Uterus (tissue), 4 donors: ENCODE measurements at places on chromosomes 7 and 10. TPM values are rescaled to one million over a fixed set of nuclear protein-coding genes. Genes with fewer than 3 reads are reported as not detected.

DNA sequence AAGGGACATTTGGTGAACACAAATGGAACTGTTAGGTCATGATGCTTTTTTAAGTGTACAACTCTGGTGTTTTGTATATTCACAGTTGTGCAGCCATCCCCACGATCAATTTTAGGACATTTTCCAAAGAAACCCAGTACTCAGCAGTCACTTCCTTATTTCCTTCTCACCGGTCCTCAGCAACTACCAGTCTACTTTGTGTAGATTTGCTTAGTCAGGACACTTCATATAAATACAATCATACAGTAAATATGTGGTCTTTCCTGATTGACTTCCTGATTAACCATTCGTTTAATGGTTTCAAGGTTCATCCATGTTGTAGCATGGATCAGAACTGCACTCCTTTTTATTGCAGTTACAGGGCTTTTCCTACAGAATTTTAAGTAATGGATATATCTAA, 14.4 kb downstream of the SGPL1 start:
- no peak overlapping the region for H3K27ac ChIP-seq
- peaks cover 11% of the 10 kb centered on the region for H3K4me1 ChIP-seq
- H3K36me3 ChIP-seq: no peaks in the 10 kb centered on the region
- no peak for DNase-seq

- H3K27ac ChIP-seq: no peak overlapping the region
- no peaks in the 10 kb centered on the region for H3K27me3 ChIP-seq
- H3K4me3 ChIP-seq: no peak overlapping the region
Measured at GRCh38 chr7:66319407-66319979, 114.4 kb downstream of the TPST1 start.

Gene PIK3CG
- 13.5 TPM for total RNA-seq

Gene EPDR1
- 14.4 TPM for total RNA-seq

GRCh38 chr10:97034301-97034700, 151.5 kb downstream of the SLIT1 start:
- DNase-seq: no peak
- H3K27me3 ChIP-seq: no peaks in the 10 kb centered on the region
- no peak overlapping the region for H3K4me3 ChIP-seq

DNA sequence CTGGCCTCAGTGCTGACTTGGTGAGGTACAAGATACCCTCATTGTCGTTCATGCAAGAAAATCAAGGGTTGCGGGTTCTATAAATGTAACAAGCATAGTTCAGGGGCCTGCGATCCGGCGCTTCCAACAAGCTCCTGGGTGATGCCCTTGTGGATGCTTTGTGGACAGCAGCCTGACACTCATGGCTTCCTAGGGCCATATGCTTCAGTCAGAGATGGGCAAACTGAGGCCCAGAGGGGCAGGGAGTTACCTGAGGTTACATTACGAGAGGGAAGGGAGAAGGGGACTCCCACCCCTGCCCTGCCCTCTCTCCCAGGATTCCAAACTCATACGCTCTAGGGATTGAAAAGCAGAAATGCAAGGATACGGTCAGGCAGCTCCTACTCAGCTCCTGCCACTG, 296.3 kb upstream of the ZMIZ1 start:
- no peaks in the 10 kb centered on the region for H3K27me3 ChIP-seq
- no peak overlapping the region for H3K4me3 ChIP-seq
- H3K36me3 ChIP-seq: no peaks in the 10 kb centered on the region
- H3K27ac ChIP-seq: peak overlapping the region; percentile 93
- peaks cover 8% of the 10 kb centered on the region for H3K4me1 ChIP-seq

DNA sequence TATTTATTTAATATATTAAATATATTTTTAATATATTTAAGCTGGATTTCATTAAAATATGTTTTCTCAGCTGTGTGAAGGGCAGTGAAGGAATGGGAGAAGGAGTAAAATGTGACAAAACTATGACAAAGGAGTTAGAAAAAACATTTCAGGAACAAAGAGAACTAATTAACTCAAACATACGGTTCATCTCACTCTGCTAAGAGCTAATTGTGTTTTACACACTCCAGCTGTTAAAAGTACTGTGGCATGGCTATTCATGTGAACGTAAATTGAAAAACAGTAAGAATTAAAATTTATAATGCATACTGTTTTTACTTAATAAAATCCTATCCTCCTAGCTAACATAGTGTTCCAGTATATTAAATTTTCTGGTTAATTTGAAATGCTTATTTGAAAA, 262.5 kb upstream of the GNAI1 start:
- H3K4me1 ChIP-seq: no peaks in the 10 kb centered on the region
- no peak for DNase-seq
- H3K36me3 ChIP-seq: no peaks in the 10 kb centered on the region
- H3K27me3 ChIP-seq: no peaks in the 10 kb centered on the region
- no peak overlapping the region for H3K27ac ChIP-seq
- no peak overlapping the region for H3K4me3 ChIP-seq

DNA sequence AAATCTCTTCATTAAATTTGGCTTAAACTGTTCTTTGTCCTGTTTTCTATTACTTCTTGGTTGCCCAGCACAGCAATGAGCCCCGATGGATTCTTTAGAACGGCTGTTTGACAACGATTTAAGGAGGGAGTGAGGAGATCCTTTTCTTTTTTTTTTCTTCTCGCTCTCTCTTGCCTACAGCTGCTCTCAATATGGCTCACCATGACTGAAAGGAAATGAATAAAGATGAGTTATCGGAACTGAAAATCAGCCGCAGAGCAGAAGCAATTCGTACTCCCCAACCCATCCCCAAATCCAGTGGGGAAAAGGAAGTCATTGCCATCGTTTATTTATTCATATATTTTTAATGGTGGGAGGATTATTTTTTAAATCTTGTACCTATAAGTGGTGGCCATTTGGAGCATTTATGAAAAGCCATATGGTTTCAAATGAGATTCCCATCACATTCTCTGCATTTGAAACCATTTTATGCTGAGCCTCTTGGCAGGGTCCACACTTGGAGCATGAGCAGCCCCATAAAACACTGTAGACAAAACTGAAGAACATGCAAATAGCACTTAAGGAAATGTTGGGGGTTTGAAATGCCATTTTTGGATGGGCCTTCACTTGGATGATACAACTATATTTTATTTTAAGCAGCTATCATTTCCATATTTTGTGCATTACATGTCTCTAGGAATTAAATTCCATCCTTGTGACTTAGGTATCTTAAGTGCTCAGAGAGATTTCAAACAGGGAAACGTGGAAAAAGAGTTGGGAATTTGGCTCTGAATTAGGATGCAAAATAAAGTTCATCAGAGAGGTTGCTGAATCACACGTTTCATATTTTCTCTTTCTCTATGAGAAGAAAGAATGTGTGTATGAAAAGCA, 107.7 kb upstream of the FZD1 start:
- DNase-seq: no peak
- H3K36me3 ChIP-seq: no peaks in the 10 kb centered on the region
- no peaks in the 10 kb centered on the region for H3K4me1 ChIP-seq
- H3K4me3 ChIP-seq: no peak overlapping the region

GRCh38 chr10:19816411-19817230, at the start of gene PLXDC2:
PLXDC2 (plus strand) TSS chr10:19816432.
- DNase-seq: peak; percentile 45
- no peaks in the 10 kb centered on the region for H3K4me1 ChIP-seq
- peak within 1 kb of the TSS; percentile 72 for H3K4me3 ChIP-seq
- H3K27ac ChIP-seq: peak within 1 kb of the TSS; percentile 88
- H3K27me3 ChIP-seq: no peaks in the 10 kb centered on the region

DNA sequence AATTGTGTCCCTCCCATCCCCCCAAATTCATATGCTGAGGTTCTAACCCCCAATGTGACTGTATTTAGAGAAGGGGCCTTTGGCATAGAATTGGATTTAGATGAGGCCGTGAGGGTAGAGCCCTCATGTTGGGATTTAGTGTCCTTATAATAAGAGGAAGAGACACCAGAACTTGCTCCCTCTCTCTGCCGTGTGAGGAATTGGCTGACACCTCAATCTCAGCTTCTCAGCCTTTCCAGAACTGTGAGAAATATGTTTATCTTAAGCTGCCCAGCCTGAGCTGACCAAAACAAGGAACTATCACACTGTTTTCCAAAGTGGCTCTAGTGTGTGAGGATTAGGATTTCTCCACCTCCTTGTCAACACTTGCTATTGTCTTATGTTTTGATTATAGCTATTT, 400.0 kb upstream of the FZD8 start:
- no peak overlapping the region for H3K27ac ChIP-seq
- no peaks in the 10 kb centered on the region for H3K36me3 ChIP-seq
- DNase-seq: no peak
- H3K4me1 ChIP-seq: no peaks in the 10 kb centered on the region

Gene STEAP4
- 24.6 TPM for total RNA-seq

Gene GIMAP4
- 86.8 TPM for total RNA-seq

DNA sequence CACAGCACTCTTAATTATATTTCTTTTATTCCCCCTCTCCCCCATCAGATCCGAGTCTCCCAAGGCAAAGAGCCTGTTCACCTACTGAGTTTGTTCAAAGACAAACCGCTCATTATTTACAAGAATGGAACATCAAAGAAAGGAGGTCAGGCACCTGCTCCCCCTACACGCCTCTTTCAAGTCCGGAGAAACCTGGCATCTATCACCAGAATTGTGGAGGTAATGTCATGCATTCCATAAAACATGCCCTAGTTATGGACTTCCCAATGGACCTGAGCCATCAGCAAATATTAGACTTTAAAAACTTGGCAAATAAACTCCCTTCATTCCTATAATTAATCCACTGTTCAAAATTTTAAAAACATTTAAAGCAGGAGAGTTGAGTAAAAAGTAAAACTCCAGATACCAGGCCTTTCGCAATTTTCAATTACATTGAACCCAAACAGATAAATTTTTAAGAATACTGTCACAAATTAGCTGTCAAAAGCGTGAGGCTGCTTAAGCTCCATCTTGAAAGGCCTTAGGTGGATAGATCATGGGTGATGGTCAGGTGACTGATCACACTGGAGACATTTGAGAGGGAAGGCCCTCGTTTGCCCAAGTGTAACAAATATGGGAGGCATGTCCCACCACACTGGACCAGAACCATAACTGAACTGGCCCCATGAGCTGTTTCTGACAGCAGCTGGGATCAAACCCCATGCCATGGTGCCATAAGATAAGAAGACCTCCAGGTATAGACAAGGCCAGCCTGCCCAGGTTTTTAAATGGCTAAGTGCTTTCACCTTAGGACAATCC, 46.9 kb upstream of the ARL4A start:
- H3K27me3 ChIP-seq: no peaks in the 10 kb centered on the region
- no peaks in the 10 kb centered on the region for H3K4me1 ChIP-seq
- H3K27ac ChIP-seq: no peak overlapping the region
- no peak overlapping the region for H3K4me3 ChIP-seq

GRCh38 chr10:115665549-115665948, 572.4 kb downstream of the ATRNL1 start:
- DNase-seq: no peak
- no peaks in the 10 kb centered on the region for H3K4me1 ChIP-seq
- H3K27me3 ChIP-seq: no peaks in the 10 kb centered on the region
- H3K36me3 ChIP-seq: no peaks in the 10 kb centered on the region
- no peak overlapping the region for H3K27ac ChIP-seq
- no peak overlapping the region for H3K4me3 ChIP-seq

GRCh38 chr7:42253316-42253715, 16.3 kb upstream of the GLI3 start:
- no peak overlapping the region for H3K27ac ChIP-seq
- DNase-seq: no peak
- no peaks in the 10 kb centered on the region for H3K27me3 ChIP-seq
- H3K36me3 ChIP-seq: no peaks in the 10 kb centered on the region
- H3K4me3 ChIP-seq: no peak overlapping the region

- H3K4me1 ChIP-seq: no peaks in the 10 kb centered on the region
- H3K27ac ChIP-seq: no peak overlapping the region
- no peaks in the 10 kb centered on the region for H3K36me3 ChIP-seq
Measured at GRCh38 chr10:71776481-71776925, 3.2 kb upstream of the VSIR start.

Gene RP9
- total RNA-seq: 8.8 TPM

DNA sequence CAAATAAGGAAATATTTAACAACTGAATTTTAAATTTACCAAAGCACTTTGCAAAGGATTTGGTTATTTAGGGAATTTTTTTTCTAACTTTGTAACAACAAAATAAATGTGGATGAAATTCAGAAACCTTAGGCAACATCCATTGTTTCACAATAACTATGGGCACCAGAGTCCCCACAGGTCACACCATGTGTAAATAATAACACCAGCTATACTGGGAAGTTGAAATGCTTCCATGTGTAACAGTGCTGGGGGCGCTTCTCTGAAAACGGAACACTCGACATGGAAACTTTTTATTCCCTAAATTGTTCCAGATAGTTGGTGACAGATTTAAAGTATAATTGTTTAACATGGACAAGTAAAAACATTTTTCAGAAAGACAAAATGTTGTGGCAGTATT, 818.6 kb downstream of the TNS3 start:
- no peak overlapping the region for H3K27ac ChIP-seq
- H3K4me3 ChIP-seq: no peak overlapping the region
- H3K27me3 ChIP-seq: no peaks in the 10 kb centered on the region
- no peak for DNase-seq
- H3K4me1 ChIP-seq: no peaks in the 10 kb centered on the region

Gene COMTD1
- total RNA-seq: 59.7 TPM

Gene CUBN
- 9.5 TPM for total RNA-seq

GRCh38 chr7:91264924-91265681, 870 bp downstream of the FZD1 start:
- peak; percentile 38 for DNase-seq
- H3K4me3 ChIP-seq: peak overlapping the region; percentile 62
- peaks cover 6% of the 10 kb centered on the region for H3K4me1 ChIP-seq
- no peaks in the 10 kb centered on the region for H3K36me3 ChIP-seq
- no peaks in the 10 kb centered on the region for H3K27me3 ChIP-seq

Gene CTAGE8
- total RNA-seq: not detected

Gene NPSR1
- total RNA-seq: not detected

GRCh38 chr10:122669842-122670241, 29.8 kb downstream of the C10orf120 start:
- H3K36me3 ChIP-seq: no peaks in the 10 kb centered on the region
- DNase-seq: no peak
- no peaks in the 10 kb centered on the region for H3K4me1 ChIP-seq

Gene CDHR3
- total RNA-seq: 5.9 TPM

DNA sequence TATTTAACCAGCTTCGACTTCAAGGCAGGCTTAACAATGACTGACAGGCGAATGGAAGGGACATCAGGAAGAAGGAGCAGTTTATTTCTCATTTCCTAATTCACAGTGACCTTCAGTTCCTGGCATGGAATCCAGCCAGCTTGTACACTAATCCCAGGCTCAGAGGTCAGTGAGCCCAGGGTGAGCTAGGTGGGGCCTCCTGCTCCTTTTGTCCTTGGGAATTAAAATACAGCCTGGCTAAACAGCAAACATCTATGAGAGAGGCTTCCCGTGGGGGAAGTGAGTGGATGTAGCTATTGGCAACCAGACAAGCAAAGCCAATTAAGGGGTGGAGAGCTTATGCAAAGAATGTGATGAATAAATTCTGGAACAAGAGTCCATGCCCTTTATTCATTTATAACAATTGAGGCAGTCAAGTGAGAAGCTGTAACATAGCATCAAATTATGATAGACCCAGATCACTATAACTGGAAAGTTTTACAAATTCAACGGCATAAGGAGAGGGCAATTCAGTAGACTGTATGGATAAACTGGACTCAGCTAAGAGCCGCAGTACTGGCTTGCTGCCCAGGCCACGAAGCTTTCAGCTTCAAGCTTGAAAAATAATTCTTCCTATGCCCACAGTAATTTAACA, 57.1 kb downstream of the STK17A start:
- no peak overlapping the region for H3K27ac ChIP-seq
- no peaks in the 10 kb centered on the region for H3K27me3 ChIP-seq
- no peaks in the 10 kb centered on the region for H3K36me3 ChIP-seq
- DNase-seq: no peak
- H3K4me1 ChIP-seq: no peaks in the 10 kb centered on the region

- no peaks in the 10 kb centered on the region for H3K36me3 ChIP-seq
- no peaks in the 10 kb centered on the region for H3K4me1 ChIP-seq
- H3K27me3 ChIP-seq: no peaks in the 10 kb centered on the region
- H3K27ac ChIP-seq: no peak overlapping the region
- H3K4me3 ChIP-seq: no peak overlapping the region
Measured at GRCh38 chr10:11525503-11525902, 85.9 kb downstream of the USP6NL start.
